ENCODE measurements at places on chromosomes 3 and 15. TPM values are rescaled to one million over a fixed set of nuclear protein-coding genes. Genes with fewer than 3 reads are reported as not detected.

- H3K27me3 ChIP-seq, result no peaks in the 10 kb centered on the region
- H3K4me1 ChIP-seq, result no peaks in the 10 kb centered on the region
- no peaks in the 10 kb centered on the region for H3K36me3 ChIP-seq
- no peak overlapping the region for H3K4me3 ChIP-seq
Measured at GRCh38 chr3:7602297-7602696, 741.4 kb downstream of the GRM7 start.

- peaks cover 33% of the 10 kb centered on the region for H3K4me1 ChIP-seq
- peak; percentile 100 for DNase-seq
- peak overlapping the region; percentile 92 for H3K4me3 ChIP-seq
- peak overlapping the region; percentile 100 for H3K27ac ChIP-seq
- no peaks in the 10 kb centered on the region for H3K27me3 ChIP-seq
Measured at GRCh38 chr3:11136830-11137626, 17.3 kb upstream of the HRH1 start.

DNA sequence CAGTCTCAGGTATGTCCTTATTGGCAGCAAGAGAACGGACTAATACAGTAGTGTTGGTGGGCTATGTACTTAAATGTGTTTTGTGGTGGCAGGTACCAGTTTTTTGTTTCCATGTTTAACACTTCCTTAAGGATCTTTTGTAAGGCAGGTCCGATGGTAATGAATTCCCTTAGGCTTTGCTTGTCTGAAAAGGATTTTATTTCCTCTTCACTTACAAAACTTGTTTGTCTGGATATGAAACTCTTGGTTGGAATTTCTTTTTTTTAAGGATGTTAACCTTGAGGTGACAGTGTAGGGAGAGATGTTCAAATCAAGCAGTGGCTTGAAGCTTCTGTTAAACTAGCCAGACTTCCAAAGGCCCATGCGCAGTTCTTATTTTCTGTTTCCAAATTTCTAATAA, 122.2 kb upstream of the FGF7 start:
- no peak for DNase-seq
- H3K27ac ChIP-seq, result no peak overlapping the region
- peaks cover 14% of the 10 kb centered on the region for H3K4me1 ChIP-seq

The GOLGA6D gene
- total RNA-seq, result not detected
